Activated CD8-positive, alpha-beta memory T cell treated with anti-CD3 and anti-CD28 coated beads for 48 hours (primary cell): ENCODE measurements at places on chromosomes 4 and X.

- no peak for DNase-seq
Measured at GRCh38 chr4:139214039-139214534, 37.1 kb upstream of the ELF2 start.

DNA sequence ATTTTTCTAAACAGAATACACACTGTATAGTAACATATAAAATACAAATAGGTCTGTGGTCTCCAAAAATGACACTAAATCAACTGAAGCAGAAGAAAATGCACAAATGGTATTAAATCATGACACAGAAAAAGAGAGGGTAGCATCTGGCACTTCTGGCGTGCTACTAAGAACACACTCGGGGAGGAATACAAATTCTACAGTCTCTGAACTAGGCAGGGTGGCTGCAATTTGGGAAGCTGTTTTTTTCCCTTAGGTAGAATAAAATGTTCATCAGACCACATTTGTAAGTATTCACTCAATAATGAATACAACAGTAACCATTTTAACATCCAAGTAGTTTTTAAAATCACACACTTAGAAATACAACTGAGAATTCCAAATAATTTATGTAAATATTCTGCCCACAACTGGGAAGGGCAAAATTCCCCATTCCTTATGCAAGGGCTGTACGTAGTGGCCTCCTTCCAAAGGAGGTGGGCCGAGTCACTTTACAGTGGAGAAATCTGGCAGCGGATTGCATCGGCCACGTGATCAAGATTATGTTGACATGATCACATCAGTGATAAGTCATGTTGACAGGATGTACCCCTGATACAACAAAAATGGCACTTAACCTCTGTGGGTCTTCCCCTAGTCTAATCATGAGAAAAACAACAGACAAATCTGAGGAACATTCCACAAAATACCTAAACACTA is 101.1 kb downstream of the TSPAN5 start:
- DNase-seq, result no peak

GRCh38 chr4:163878336-163879121 is 384.0 kb downstream of the TMA16 start:
- DNase-seq, result no peak

DNA sequence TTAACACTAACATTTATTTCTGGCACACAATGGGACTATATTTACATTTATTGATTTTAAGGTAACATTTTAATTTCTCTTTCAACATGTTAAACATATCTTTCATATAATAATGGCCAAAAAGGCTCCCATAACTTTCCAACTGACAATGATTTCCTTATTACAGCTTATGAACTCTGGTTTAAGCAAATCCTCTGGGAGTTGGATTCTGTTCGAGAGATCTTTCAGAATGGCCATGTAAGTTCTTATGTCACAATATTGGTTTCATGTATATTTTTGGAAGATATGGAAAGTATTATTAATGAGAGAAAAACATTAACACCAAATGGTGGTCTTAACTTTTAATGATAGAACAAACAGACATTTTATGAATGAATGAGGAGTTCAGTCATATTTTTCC is 4.1 kb downstream of the TDO2 start:
- no peak for DNase-seq

GRCh38 chr4:150115851-150116250 is 37.6 kb downstream of the DCLK2 start:
- DNase-seq, result no peak

- no peak for DNase-seq
Measured at GRCh38 chr4:38672074-38672396, 8.0 kb downstream of the KLF3 start.

GRCh38 chr4:6446538-6447451 is 25.6 kb downstream of the PPP2R2C start:
- no peak for DNase-seq
